HepG2 (cell line): ENCODE measurements at places on chromosomes 5 and 9. TPM values are rescaled to one million over a fixed set of nuclear protein-coding genes. Genes with fewer than 3 reads are reported as not detected.

ARAP3 gene
- 0.20 and 0.25 TPM in 2 replicates for polyA plus RNA-seq

CRHBP gene
- polyA plus RNA-seq = not detected in 2 replicates

HNRNPAB gene
- polyA plus RNA-seq = 46.1 and 62.6 TPM in 2 replicates

TUSC1 gene
- not detected in 2 replicates for polyA plus RNA-seq

PTPN3 gene
- polyA plus RNA-seq = 17.2 and 20.5 TPM in 2 replicates

TMEM167A gene
- 31.2 and 47.0 TPM in 2 replicates for polyA plus RNA-seq

TMC1 gene
- polyA plus RNA-seq = 0.03 TPM in 1 of 2 replicates, not detected in the other

FBP1 gene
- polyA plus RNA-seq = 0.22 and 0.53 TPM in 2 replicates

C8G gene
- polyA plus RNA-seq = 12.8 and 18.3 TPM in 2 replicates

HTR1A gene
- not detected in 2 replicates for polyA plus RNA-seq

ADAMTS6 gene
- polyA plus RNA-seq = 7.3 and 8.2 TPM in 2 replicates

AMBP gene
- polyA plus RNA-seq = 2,580 and 3,919 TPM in 2 replicates
